COR-L47 (cell line): ENCODE measurements at places on chromosomes 12 and 14.

DNA sequence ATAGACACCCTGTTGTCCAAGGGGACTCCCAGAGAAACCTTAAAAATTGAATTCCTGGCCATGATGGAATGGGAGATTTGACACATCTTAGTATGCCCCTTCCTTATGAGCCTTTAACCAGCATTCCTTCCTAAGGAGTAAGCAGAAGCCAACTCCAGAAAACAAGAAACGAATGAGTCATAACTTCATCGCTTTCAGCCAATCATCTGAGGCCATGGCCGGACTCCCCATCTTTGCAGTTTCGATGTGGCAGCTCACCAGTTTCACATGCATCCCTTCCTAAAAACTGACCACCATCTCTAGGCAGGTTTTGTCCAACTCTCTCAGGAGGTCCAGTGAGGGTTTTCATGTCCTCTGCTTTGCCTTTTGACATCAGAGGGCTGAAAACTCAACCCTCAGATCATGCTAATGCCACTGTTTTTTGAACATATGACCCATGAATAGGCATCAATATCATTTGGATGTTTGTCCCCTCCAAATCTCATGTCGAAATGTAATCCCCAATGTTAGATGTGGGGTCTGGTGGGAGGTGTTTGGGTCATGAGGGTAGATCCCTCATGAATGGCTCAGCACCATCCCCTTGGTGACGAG, 19.9 kb downstream of the DAAM1 start:
- no peak for DNase-seq

DNA sequence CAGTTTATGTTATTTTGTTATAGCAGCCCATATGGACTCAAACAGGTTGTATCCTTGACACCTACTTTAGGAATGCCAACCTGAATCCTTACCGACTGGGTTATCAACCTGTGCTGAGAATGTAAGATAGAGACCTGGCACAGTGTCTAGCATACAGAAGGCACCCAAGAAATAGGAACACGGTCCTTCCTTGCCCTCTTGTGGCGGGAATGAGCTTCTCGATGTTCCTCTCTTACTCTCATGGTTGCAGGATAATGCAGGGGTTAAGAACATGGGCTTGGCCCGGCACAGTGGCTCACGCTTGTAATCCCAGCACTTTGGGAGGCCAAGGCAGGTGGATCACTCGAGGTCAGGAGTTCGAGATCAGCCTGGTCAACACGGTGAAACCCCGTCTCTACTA, 6.5 kb downstream of the C12orf43 start:
- no peak for DNase-seq

DNA sequence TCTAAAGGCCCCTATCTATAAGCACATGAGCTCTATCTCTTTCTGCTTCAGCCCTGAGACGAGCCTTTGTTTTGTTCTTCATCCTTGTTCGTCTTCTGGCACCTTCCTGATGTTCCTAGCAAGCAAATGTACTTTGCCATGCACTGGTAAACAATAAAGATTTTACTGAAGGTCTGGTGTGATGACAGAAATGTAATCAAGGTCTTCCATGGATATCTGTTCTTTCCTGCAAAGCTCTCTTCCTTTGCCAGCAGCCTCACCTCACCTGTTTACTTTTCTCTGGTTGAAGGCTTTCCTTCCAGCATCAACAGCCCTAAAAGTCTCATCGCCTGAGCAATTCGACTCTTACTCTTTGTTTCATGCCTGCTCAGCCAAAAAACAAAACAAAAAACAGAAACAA, 330.3 kb downstream of the PCNX1 start:
- no peak for DNase-seq

- DNase-seq, result no peak
These were observed 40.1 kb downstream of the PDZRN4 start for GRCh38 chr12:41228066-41228820.

GRCh38 chr14:90795744-90796143, 20.5 kb downstream of the TTC7B start:
- DNase-seq, result no peak
